Germinal center (tissue), 1 donor: ENCODE measurements at places on chromosomes 2 and 18.

DNA sequence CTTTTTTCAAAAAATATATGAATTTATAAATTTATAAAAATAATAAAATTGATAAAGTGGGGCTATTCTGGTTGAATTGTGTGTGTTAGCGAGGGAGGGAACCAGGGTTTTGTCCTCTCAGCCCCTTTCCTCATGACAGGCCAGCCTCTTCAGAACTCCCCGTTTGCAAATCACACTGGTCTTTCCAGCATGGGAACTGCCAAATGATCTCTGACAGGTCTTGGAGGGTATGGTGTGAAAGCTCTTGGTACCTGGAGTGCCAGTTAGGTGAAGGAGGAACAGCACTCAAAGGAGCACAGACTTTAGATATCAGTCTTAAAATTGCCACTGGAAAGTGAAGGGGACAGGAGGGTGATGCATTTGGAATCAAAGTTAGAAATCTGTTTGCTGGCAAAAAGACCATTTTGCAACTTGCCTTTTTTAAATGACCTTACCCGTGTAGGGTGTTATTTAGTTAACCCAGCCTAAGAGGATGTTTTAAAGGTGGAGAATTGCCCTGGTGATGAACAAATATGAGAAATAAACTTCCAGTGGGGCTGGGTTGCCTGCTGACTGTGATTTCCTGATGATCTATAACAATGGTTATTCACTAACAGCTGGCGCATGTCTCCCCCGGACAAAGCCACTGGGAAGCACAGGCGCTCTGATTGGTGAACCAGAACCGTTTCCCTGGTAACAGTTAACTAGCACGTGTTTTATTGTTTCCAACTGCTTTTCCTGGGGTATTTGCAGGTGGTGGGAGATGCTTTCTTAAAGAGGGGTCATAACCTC is 85.3 kb upstream of the EFEMP1 start:
- no peak for DNase-seq

DNA sequence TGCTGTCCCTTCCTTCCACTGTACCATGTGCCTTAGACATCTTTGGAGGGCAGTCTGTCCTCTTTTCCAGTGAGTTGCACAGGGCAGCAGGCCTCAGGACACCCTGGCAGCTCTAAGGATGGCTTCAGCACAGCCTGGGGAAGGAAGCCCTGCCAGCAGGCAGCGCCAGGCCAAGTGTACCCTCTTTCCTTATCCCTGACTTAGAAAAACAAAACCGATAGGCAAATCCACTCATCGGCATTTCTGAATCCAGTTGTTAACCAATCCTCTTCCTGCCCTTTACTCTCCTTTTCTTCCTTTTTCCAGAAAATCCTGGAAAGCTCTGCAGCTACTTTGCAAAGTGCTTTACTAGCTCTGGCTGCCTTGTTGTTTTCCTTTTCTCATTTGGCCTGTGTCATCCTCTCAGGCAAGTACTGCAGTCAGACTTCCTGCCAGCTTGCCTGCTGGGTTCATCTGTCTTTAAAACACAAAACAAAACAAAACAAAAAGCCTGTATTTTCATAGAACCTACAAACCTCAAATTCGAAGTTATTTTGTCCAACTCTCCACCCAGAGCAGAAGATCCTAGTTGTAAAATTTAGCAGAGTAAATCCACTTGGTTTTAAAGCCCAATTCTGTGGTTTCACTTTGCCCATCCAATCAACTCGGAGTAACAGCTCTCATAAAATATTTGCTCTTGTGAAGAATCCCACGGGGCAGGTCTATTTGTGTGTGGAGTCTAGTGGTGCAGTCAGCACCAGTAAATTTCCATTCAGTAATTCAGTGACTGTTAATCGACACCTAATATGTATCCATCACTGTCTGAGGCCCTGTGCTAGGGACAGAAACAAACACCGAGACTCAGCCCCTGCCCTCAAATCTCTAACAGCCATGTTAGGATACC is 45.2 kb downstream of the PCBP1 start:
- DNase-seq = peak; percentile 73

DNA sequence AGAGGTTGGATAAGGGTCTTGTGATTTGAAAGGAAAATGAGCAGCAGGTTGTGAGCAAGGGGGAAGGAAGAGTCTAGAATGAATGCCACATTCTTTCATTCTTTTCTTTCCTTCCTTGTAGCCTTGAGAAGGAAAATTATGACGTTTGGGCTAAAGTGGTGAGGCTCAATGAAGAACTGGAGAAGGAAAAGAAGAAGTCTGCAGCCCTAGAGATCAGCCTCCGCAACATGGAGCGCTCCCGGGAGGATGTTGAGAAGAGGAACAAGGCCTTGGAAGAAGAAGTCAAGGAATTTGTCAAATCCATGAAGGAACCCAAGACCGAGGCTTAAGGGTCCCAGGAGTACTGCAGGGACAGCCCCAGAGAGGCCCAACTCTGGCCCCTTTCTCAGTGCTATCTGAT is 45.3 kb downstream of the BMP10 start:
- DNase-seq = no peak

GRCh38 chr2:107263628-107264027 is 377.7 kb upstream of the ST6GAL2 start:
- DNase-seq = no peak

GRCh38 chr18:74702950-74703349 is 105.3 kb downstream of the ZNF407 start:
- no peak for DNase-seq

DNA sequence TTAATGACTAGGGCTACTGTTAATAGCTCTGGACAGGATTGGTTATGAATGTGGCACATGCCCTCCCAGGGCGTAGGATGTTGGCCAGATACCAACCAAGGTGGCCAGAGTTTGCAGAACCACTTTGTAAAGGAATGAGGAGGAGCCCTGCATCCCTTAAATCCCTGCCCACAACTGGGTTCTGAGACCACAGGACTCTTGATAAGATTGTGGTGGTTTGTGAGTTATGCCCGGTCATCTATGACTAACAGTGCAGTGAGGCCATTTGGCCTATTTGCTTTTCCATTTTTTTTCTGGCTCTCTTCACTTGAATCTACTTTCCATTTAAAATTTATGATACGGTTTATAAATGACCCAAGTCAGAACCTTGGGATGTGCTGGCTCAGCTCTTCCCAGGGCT is 294.5 kb downstream of the PRKCE start:
- DNase-seq = no peak

- no peak for DNase-seq
These were observed 168.7 kb upstream of the RASGRP3 start for GRCh38 chr2:33307659-33308270.

DNA sequence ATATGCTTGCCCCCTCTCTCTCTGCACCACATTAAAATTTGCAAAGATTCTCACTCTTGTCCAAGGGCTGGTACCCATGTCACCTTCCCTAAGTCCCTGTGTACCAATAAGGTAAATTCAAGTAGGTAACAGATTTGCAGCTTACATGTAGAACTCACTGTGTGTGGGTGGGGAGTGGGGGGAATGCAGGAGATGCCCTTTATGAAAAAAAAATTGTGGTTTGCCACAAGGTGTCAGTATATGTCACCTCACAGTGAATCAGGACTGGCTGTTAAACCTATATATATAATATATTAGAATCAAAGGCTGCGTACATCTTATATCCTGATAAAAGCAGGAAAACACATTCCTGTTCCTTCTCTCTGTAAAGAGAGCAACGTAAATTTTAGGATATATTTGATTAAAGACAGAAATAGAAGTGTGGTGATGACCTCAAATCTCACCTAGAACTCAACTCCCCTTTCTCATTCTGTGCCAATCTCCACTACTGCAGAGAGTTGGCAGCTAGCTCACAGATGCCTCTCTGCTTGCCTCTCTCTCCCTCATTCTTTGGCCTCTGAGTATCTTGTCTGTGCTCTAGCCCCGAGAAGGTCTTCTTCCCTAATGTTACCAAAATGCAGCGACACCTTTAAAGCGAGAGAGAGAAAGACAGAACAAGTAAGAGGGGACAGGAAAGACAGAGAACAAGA is 536 bp downstream of the XDH start:
- no peak for DNase-seq

DNA sequence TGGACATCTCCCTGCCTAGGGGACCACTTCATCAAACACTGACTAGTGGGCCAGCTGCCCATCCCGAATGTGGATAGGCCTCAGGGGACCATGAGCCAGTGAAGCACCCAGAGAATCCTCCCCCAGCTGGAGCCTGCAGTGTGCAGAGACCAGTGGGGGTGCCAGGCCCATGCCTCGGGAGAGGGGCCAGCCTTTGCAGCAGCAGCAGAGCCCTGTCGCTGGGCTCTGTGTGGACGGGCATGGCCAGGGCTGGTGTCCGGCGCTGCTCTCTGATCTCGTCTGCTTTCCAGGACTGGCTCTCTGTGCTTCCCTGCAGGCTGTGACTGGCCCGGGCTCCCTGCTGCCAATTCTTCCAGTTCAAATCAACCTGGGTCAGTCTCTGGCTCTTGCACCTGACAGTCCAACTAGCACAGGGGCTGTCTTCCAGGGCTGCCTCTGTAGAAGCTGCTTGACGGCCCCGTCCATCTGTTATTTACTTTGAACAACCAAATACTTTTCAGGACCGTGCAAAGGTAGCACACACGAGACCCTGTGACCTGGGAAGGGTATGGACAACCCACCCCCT is 11.4 kb downstream of the KCNIP3 start:
- no peak for DNase-seq

- no peak for DNase-seq
These were observed 156.4 kb downstream of the COPS8 start for GRCh38 chr2:237242091-237242536.

DNA sequence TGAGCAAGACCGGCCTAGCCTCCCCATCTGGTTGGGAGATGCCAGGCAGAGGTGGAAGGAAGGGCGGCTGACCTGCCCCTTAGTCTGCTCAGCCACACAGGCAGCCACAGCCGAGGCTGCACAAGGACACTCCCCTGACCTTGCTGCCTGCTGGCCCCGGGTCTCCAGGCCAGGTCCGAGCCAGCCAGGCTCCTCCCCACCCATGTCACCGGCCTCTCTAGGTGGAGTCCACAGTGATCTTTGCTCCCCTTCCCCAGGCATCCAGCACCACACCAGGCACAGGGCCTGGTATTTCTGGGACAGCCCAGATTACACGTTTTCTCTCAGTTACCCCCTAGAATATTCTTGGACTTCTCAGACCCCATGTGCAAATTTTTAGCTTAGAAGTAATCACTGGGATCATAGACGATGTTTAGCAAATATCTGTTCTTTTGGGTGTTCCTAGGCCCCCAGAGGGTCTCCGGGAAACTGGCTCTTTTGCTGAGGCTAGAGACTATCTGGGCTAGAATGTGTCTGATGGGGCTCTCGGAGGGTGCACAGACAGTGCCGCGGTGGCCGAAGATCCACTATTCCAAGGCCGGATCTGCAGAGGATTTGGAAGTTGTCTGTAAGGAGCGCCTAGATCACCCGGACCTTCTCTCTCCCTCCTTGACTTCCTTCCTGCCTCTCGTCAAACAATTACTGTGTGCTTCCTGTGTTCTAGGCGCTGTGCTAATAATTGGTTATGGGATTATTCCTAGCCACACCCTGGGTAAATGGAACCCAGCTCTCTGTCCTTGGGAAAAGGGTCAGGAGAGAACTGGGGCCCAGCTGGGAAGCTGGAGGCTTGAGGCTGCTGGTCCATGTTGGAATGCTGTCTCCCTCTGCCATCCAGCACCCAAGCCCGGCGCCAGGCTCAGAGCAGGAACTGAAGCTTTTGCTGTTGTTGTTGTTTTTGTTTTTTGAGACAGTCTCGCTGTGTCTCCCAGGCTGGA is 46.9 kb downstream of the ODC1 start:
- no peak for DNase-seq

DNA sequence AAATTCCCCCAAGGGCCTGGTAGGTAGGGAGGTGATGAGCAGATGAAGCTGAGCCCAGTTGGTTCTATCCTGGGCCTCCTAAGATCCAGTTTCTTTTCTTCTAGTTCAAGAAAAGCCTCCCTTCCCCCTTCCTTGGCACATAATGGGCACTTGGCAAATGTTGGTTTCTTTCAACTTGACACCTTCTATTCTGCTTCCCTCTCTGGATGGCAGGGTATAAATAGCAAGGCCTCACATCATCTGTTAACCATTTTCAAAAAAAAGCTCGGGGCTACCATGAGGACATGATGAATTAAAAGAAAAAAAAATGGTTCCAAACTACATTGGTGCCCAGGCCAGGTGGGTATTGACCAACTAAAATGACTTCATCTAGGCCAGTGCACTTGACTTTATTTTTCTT is 29.9 kb downstream of the CTAGE1 start:
- no peak for DNase-seq

- DNase-seq = no peak
These were observed 358.6 kb downstream of the METTL4 start for GRCh38 chr18:2212598-2213205.

DNA sequence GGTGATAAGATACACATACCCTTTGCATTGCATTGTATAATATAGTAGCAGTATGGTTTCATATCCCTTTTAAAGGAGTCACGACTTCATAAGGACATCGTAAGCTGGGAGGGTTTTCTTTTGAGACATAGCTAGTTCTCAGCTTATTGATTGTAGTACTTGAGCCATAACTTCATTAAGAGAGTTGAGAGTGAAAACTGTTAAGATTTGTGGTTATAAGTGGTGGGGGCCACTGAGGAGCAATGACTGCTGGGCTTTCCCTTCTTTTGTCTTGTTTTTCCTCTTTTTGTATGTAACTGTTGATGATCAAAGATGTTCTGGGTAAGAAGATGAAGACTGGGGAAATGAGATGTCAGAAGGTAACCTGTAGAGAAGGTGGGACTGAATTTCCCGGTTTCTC is 11.0 kb downstream of the EIF5B start:
- no peak for DNase-seq

- no peak for DNase-seq
These were observed 55.9 kb downstream of the UNC50 start for GRCh38 chr2:98664323-98664722.

- DNase-seq = no peak
These were observed 27.2 kb downstream of the SIGLEC15 start for GRCh38 chr18:45852631-45853030.

GRCh38 chr2:66930339-66931220 is 466.6 kb upstream of the ETAA1 start:
- no peak for DNase-seq

DNA sequence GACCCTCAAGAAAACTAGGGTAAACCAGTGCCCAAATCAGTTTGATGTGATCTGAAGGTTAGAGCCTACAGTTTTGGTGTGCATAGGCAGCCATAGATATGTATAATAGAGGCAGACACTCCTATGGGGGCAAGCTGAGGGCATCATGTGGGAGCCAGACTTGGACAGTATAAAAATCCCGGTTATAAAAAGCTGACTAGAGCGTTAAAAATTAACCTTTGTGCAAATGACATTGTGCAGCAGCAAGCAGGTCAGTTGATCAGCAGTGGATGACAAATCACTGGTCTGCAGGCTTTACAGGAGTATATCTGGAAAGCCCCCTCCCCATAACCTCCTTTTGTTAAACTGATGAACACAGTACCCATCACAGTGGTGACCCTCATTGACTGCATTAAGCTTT is 107.8 kb downstream of the CTNNA2 start:
- DNase-seq = no peak

- no peak for DNase-seq
These were observed 59.8 kb upstream of the SLC8A1 start for GRCh38 chr2:40511661-40512213.
